ENCODE measurements at places on chromosomes 1 and 21.

GRCh38 chr1:115456441-115456961, 118.5 kb upstream of the NGF start:
- DNase-seq: peak; percentile 76

DNA sequence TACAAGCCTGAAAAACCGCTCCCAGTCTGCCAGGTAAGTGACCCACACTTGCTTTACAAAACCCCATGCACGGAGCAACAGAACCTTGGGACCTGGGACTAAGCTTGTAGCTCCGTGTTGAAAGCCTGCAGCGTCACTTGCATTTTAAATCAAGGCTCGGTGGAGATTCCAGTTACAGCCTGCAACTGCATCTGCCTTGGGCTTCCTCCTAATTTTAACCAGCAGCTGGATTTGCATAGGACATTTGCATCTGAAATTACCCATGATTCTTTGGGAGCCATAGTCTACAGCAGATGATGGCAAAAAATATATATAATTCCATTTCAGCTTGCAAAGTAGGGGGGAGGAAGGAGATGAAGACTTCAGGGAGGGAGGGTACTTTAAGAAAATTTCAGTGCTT, 62.4 kb upstream of the IGSF21 start:
- no peak for DNase-seq

GRCh38 chr1:22915816-22916470, 56.7 kb downstream of the LACTBL1 start:
- no peak for DNase-seq

DNA sequence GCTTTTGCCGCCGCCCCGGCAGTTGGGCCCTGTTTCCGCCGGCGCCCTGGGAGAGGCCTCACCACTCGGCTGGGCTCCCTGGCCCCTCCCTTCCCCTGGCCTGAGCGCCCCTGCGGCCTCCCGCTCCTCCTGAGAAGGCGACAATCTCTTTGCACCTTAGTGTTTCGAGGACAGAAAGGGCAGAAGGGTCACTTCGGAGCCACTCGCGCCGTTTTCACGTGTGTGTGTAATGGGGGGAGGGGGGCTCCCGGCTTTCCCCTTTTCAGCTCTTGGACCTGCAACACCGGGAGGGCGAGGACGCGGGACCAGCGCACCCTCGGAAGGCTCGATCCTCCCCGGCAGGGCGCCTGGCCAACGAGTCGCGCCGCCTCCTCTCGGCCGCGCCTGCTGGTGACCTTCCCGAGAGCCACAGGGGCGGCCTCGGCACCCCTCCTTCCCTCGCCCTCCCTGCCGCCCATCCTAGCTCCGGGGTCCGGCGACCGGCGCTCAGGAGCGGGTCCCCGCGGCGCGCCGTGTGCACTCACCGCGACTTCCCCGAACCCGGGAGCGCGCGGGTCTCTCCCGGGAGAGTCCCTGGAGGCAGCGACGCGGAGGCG, 432 bp upstream of the SIM2 start:
- DNase-seq: no peak

DNA sequence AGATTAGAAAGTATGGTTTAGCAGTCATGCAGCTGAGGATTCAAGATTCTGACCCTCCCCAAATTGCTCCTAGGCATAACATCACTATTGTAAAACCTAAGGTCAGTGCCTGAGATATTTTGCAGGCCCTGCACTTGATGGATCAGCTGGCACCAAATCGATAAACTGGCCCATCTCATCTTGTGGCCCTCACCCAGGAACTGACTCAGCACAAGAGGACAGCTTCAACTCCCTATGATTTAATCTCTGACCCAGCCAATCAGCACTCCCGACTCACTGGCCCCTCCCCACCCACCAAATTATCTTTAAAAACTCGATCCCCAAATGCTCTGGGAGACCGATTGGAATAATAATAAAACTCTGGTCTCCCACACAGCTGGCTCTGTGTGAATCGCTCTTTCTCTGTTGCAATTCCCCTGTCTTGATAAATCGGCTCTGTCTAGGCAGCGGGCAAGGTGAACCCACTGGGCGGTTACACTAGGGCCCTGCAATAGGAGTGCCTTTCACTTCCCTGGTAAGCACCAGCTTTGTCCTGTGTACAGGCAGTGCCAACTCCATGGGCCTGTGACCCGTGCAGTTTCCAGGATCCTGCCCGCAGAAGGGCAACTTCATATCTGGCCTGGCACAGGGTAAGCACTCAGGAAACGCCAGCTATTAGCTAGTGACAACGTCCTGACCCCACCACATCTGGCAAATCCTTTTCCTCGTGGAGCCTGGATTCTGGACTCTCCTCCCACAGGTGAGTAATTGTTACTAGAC, 28.7 kb upstream of the SLC2A5 start:
- peak; percentile 56 for DNase-seq

- DNase-seq: no peak
Measured at GRCh38 chr1:8022395-8023286, 3.5 kb downstream of the ERRFI1 start.

GRCh38 chr21:34154878-34155277, 81.5 kb downstream of the MRPS6 start:
- DNase-seq: no peak

DNA sequence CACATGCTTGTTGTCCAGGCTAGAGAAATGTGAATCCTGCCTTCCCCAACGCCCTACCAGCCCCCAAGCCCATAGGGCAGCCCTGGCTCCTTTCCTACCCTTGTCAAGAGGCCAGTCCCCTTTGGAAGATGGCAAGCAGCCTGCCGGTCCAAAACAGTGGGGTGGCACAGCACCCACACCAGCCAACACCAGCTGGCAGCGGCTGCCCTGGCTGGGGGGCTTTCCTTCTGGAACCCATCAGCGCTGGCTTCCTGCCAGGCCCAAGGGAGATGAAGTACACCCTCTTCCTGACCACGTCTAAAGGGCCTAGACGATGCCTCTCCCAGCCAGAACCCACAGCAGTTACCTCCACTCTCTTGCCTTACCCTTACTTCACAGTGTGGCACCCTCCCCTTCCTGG, 24.2 kb downstream of the KCNN3 start:
- DNase-seq: no peak

- DNase-seq: peak; percentile 83
Measured at GRCh38 chr1:240190881-240191401, 99.3 kb downstream of the FMN2 start.

GRCh38 chr1:33494929-33495328, 22.5 kb downstream of the ZSCAN20 start:
- DNase-seq: no peak

GRCh38 chr1:45979778-45980176, 152.7 kb downstream of the PIK3R3 start:
- no peak for DNase-seq

DNA sequence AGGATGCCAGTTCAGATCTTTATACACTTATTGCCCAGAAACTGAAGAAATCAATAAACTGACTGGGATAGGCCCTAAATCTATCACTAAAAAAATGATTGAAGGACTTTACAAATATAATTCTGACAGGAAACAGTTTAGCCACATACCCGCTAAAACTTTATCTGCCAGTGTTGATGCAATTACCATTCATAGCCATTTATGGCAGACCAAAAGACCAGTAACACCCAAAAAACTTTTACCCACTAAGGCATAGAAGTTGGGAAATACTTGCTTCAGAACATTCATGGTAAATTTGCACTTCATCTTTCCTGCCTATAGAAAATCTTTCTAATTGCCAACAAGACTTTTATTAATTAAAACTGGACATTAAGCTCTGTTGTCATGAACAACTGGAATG, 15.0 kb upstream of the GPR25 start:
- DNase-seq: no peak

GRCh38 chr1:221778125-221778524, 36.2 kb upstream of the DUSP10 start:
- DNase-seq: no peak

- no peak for DNase-seq
Measured at GRCh38 chr1:92029241-92029922, 403 bp upstream of the EPHX4 start.

- no peak for DNase-seq
Measured at GRCh38 chr1:115978292-115978941, 2.1 kb downstream of the SLC22A15 start.

DNA sequence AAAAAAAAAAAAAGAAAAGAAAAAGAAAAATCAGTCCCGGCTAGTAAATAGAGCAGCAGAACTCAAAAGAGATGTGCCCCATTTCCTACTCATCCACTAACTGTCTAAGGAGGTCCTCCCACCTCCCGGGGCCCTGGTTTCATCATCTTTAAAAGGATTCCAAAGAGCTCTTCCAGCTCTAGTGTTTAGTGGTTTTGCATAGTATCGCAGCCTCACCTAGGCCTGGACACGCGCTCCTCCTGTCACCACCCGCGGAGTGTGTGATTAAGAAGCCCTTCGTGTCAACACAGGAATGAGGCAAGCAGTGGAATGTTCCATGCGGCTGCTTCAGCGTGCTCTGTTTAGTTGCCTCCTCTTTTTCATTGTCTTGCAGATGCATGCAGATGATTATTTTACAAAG, 49.0 kb downstream of the LBR start:
- DNase-seq: no peak

GRCh38 chr1:29549001-29549400, 312.7 kb downstream of the PTPRU start:
- no peak for DNase-seq

DNA sequence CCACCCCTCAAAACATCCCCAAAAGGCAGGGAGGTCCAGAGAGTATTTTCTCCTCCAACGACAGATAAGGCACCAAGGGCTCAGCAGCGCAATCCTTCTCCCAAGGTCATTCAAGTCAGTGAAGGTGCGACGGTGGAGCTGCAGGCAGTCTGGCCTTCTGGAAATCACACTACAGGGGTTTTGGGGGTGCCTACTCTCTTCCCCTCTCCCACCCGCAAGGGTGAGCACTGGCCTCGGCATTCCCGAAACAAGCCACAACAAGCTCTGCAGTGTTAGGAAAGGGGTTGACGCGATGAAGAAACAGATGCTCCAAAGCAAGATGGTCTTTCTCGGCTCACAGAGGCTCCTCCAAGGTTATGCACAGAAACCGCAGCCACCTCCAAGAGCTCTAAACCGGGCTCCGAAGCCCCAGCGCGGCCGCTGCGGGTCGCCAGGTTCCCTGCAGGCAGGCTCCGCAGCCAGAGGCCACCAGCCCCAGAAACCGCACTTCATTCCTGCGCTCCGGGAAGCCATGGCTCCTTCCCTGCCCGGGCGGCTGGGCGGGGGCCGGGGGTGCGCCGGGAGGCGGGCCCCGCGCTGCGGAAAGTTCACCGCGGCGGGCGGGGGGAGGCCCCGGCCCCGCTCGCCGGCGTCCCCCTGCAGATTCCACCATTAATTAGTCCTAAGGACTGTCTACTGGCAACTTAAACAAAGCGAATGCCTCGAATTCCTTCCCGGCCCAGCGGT, 1.1 kb downstream of the LUZP1 start:
- DNase-seq: peak; percentile 66

DNA sequence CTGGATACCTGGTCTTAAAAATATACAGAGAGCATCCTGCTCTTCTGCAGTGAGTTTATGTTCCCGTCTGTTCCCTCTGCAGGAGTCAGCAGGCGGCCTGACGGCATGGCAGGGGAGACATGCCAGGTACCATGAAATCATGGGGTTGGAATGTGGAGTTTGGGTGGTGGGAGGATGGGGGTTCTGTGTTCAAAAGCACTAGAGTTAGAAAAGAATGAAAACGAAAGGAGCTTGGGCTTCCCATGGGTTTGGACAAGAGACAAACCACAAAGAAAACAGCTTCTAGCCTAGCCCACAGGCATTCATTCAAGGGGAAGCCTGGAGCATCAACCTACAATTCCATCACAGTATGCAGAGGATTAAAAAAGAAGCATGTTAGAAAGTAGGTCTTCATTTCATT, 59.9 kb downstream of the WARS2 start:
- DNase-seq: peak; percentile 93

GRCh38 chr1:209850342-209850979, 22.7 kb downstream of the UTP25 start:
- DNase-seq: peak; percentile 44

All from MG63 (cell line).